ENCODE measurements at places on chromosomes 5 and 9.

GRCh38 chr5:172175263-172175719 is 12.7 kb downstream of the STK10 start:
- DNase-seq, result no peak

- DNase-seq, result no peak
Observed at GRCh38 chr9:84974855-84975254, 305.3 kb downstream of the NTRK2 start.

DNA sequence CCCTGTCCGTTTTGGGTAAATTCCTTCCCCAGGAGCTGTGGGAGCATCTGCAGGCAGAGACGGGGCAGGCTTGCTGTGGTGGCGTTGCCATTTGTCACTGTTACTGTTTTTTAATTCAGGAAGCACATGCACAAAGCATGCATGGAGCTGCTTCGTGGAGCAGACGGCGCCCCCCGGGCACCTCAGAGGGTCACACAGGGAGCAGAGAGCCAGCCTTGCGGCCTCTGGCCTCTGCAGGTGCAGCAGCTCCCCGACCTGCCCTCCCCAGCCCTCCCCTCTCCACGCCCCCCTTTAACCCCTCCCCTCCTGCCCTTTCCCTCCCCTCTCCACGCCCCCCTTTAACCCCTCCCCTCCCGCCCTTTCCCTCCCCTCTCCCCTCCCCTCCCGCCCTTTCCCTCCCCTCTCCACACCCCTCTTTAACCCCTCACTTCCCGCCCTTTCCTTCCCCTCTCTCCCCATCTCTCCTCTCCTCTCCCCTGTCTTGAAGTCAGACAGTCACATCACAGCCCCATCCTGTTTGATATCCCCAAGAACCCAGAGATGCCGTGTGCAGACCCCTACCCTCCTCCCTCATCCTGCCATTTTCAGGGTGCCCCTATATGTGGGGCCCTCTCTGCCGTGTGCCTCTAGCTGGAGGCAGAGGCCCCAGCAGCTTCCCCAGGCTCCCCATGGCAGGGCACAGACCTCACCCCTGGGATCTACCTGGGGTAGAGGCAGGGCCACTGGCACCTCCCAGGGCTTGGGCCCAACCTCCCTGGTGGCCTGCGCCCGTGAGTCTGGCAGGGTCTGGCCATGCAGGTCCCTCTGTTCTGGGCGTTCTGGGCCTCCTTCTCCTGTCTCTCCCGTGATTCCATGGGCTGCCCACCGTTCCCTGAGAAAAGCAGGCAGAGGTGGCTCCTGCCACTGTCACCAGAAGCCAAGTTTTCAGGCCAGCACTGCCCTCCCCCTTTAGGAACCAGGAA is 29.6 kb upstream of the UBAC1 start:
- no peak for DNase-seq

DNA sequence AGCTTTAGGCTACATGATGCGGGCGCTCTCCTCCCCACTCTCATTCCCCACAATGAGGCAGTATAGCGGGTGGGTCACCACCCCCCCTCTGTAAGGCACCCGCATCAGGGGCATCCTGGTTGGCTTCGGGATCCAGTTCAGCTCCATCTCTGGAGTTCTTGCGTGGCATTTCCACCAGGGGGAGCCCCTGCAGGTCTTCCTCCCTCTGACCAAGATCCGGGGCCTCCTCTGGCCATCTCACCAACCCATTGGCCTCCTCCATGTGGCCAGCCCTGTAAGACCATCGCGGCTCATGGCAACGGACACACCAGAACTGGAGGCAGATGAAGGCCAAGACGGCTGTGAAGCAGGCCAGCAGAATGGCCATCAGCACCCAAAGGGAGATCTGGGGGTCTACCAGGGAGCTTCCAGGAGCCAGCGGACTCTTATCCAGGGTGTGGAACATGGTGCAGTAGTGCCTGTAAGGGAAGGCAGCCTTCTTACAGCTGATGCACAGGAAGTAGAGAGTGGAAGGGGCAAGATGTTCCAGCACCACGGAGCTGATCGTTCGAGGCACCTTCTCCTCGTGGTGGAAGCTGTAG is 77.0 kb downstream of the CYFIP2 start:
- DNase-seq, result no peak

DNA sequence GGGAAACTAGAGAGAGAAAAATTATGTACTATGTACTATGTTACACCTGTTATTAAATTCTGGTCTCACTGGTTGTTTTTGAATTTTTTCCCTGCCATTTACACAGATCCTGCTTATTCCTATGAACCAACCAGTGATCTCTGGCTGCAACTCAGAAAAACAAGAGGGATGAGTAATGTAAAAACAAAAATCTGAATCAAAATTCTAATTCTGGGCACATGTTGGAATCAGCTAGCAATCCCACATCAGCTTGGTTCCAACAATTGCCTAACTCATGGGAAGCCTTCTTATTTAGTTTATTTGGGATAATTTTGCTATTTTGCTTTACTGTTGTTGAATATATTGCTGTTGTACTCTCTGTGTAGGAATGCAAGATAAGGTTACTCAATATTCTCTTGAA is 78.3 kb downstream of the PLK2 start:
- DNase-seq, result no peak

- DNase-seq, result no peak
Observed at GRCh38 chr5:37867654-37868053, 27.8 kb upstream of the GDNF start.
